ENCODE measurements at places on chromosomes 6 and 20.

GRCh38 chr6:96990462-96990861 is 65.9 kb downstream of the KLHL32 start:
- DNase-seq, result no peak

DNA sequence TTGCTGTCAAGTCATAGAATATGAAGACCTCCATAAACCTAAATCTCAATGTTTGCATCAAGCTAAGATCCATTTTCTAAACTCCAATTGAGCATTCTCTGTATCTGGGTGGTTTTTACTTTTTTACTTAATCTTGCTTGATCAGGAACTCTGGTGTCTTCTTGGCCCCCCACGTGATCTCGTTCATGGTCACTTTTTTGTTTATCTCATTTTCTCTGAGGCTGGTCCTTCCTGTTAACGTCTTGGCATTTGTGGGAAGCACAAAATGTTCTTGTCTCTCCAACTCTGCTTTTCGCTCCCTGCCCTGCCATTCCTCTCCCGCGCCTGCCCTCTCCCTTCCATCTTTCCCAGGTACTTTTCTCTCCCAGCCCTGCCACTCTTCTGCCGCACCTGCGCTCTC is 14.0 kb upstream of the MAPRE1 start:
- no peak for DNase-seq

DNA sequence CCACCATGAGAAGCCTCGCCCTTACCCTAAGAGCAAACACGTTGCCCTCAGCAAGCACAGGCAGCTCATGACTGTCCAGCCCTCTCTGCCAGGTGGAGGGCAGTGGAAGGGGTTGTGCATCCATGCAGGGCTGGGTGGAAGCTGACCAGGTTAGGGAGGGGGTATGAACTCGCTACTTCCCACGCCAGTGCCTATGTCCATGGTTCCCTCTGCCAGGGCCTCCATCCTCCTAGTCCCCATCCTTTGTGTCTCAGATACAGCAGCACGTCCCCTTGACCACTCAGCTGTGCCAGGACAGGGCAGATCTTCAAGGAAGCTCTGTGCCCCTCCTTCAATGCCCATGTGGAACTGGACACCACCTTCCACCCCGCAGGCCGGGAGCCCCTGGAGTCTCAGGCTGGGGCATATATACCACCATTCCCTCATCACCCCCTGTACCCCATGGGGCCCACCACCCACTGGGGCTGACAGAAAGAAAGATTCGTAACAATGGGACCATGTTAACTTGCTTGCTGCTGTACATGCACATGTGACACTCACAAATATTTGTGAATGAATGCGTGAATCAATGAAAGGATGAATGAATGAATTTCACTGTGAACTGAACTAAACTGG is 90.7 kb downstream of the ANKRD60 start:
- no peak for DNase-seq

GRCh38 chr6:27863962-27864905 is 48.0 kb downstream of the OR2B2 start:
- DNase-seq, result peak; percentile 22

GRCh38 chr6:79985128-79985527 is 19.3 kb upstream of the TTK start:
- DNase-seq, result no peak

DNA sequence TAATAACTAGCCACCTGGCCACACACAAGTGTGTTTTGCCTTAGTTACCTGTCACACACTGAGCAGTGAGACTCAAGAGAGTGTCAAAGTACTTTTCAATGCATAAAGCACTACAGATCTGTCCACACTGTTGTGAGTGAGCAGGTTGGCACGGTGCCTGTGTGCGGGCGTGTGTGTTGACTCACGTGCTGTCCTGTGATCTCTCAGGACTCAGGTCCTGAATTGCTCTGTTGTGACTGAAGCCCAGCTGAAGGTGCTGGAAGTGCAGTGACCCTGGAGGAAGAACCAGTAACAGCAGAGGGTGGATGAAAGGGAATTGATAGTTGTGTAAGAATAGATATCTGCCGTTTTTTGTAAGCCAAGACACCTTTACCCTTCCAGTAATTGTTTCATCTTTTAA is 18.3 kb downstream of the SLC16A10 start:
- DNase-seq, result peak; percentile 77

- no peak for DNase-seq
Observed at GRCh38 chr6:26270486-26270861, 94.5 kb upstream of the BTN3A2 start.

DNA sequence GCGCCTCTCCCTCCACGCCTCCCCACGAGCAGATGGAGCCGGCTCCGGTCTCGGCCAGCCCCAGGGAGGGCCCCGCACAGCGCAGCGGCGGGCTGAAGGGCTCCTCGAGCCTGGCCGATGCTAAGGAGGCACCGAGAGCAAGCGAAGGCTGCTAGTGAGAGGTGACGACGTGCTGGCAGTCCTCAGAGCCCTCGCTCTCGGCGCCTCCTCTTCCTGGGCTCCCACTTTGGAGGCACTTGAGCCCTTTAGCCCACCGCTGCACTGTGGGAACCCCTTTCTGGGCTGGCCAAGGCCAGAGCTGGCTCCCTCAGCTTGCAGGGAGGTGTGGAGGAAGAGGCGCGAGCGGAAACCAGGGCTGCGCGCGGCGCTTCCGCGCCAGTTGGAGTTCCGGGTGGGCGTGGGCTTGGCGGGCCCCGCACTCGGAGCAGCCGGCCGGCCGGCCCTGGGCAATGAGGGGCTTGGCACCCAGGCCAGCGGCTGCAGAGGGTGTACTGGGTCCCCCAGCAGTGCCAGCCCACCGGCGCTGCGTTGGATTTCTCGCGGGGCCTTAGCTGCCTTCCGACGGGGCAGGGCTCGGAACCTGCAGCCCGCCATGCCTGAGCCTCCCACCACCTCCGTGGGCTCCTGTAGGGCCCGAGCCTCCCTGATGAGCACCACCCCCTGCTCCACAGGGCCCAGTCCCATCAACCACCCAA is 2.5 kb upstream of the TMEM14C start:
- DNase-seq, result peak; percentile 39

GRCh38 chr6:147138835-147139234 is 65.4 kb upstream of the STXBP5 start:
- DNase-seq, result no peak

- DNase-seq, result no peak
Observed at GRCh38 chr6:5128351-5128750, 43.2 kb downstream of the PPP1R3G start.

- no peak for DNase-seq
Observed at GRCh38 chr20:24731312-24731711, 217.8 kb upstream of the CST7 start.

DNA sequence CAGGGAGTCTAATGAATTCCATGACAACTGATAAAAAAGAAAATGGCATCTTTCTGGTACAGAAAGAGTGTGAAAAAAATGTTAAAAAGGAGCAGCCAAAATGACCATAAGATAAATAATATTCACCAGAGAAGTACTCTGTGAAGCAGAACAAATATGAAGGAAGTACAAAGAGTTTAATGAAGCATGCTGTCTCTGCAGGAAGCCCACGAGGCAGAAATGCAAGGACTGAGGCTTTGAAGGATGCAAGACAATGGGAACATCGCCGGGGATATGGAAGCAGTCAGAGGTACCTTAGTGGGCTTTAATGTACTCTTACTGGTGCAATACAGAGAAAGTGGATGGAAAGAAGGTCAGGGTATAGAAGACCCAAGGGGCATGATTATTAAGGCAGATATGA is 50.7 kb downstream of the NOX3 start:
- no peak for DNase-seq

DNA sequence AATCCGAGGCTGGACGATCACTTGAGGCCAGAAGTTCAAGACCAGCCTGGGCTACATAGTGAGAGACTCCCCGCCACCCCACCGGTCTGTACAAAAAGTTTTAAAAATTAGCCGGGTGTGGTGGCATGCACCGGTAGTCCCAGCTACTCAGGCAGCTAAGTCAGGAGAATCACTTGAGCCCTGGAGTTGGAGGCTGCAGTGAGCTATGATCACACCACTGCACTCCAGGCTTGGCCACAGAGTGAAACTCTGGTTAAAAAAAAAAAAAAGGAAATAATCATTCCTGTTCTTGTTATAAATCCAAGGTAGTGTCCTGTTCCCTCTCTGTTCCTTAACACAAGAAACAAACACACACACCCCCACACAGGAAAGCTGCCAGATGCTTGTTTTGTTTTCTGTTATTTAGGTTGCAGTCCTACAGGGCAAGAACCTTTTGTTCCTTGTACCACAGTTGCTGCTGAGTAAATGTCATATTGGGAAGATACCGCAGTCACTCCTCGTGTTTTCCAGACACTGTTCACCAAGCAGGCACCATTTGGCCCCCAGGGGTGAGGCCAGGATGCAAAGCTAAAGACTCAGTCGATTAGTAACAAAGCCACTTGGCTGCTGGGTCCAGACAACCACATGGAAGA is 28.9 kb downstream of the ASIP start:
- DNase-seq, result no peak

- peak; percentile 24 for DNase-seq
Observed at GRCh38 chr6:43974643-43975230, 152.5 kb downstream of the MRPL14 start.

- no peak for DNase-seq
Observed at GRCh38 chr6:105320271-105320670, 82.6 kb downstream of the PREP start.

DNA sequence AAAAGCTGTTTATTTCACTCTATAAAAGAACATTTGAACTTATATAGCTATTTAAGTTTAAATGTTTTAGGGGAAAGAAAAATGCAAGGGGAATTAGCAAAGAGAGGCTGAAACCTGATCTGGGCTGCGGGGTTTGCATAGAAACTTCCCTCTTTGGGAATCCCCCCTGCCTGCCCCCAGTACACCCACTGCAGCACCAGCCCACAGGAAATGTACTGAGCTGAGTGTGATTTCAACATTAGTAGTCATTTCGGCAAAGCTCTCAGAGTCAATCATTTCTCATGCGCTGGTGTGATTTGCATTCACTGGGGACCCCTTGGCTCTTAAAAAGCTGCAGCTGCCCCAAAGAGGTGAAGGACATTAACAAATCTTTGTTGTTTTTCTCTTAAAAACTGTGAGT is 859.4 kb downstream of the MAFB start:
- no peak for DNase-seq

GRCh38 chr6:43243664-43244321 is 512 bp downstream of the TTBK1 start:
- no peak for DNase-seq

DNA sequence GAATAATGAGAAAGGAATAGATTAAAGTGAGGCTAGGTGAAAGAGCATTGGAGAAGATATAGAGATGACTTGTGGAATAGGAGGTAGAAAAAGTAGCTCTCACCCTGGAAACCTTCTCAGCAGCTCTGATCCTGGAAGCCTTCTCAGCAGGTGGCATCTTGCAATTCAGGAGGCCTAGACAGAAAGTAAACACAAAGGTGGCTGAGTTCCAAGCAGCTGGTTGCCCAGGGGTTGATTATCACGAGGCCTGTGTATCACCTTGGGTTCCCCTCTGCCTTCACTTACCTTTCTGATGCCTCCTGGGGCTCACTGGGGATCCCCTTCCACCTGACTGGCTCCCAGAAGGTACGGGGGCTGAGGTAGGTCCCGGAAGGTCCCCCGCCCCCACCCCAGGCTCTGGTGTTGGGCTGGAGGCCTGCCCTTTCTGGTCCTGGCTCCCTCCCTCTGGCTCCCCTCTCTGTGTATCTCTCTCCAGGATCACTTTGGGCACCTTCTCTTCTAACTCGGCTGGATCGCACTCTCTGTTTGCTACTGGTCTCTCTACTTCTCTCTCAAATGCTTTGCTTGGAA is 9.7 kb downstream of the MDC1 start:
- peak; percentile 33 for DNase-seq

DNA sequence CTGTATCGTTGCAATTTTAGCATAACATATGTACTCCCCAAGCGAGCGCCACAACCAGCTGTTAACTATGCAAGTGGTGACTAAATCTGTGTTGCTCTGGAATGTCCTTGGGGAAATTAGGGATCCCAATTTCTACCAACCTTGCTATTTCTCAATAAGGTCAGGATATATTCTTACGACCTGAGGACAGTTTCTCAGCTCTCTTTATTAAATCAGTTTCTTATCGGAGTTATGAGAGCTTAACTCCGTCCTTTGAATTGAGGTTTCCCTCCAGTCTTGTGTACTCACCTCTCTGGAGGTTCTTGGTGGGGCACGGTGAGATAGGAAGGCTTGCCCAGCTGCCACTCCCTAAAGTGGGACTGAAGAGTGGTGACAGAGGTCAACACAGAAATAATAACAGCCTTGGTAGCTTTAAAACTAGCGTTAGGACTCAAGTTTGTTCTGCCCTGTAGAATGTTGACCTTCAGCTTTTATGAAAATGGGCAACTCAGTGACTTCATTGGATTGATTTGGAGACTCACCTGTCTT is 694 bp downstream of the MRPS18B start:
- DNase-seq, result no peak
